SJSA1 (cell line): ENCODE measurements at places on chromosomes 5 and 9. TPM values are rescaled to one million over a fixed set of nuclear protein-coding genes. Genes with fewer than 3 reads are reported as not detected.

The WNT8A gene
- total RNA-seq, result not detected in 2 replicates

The UGT3A1 gene
- total RNA-seq, result 1.0 TPM in 1 of 2 replicates, not detected in the other

DNA sequence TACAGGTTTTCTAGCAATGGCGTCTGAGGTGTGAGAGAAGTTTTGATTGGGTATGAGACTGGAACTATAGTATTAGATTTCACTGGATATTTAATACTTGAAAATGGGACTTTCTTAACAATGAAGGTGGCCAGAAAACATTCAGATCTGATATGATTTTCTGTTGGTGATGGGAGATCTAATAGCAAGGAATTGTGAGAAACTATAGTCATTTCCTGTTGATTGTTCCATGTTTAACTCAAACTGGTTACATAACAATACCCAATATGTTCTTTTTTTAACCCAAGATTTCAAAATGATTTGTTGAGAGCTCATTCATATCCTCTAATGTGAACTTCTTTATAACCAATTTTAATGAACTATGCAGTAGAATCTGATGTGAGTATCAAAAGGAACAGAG is 793.2 kb upstream of the RGMB start:
- DNase-seq, result no peak

DNA sequence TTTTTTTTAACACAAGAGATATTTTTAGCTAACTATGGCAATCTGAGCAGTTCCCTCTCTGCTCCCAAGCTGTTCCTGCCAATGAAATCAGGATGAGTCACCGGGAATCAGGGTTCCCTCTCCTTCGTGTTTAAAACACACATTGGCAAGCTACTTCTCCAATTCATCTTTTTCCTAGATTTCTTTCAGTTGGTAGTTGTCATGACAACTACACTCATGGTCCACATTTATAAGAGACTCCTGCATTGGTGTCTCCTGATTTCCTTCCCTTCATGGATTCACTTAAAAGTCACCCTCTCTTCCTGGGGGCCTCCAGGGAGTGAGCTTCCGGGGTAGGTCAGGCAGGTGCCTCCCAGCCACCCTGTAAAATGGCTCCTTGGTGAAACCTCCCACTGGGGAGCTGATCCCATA is 72.3 kb upstream of the NIPAL4 start:
- DNase-seq, result peak; percentile 89

The ARSI gene
- total RNA-seq, result 0.21 TPM in 1 of 2 replicates, not detected in the other

The PCDHB10 gene
- 3.3 and 4.7 TPM in 2 replicates for total RNA-seq

GRCh38 chr5:317086-317811 is 4.3 kb upstream of the AHRR start:
- peak; percentile 56 for DNase-seq

The ADAMTS16 gene
- 5.4 and 7.5 TPM in 2 replicates for total RNA-seq
